ENCODE measurements at places on chromosomes 3 and 15.

DNA sequence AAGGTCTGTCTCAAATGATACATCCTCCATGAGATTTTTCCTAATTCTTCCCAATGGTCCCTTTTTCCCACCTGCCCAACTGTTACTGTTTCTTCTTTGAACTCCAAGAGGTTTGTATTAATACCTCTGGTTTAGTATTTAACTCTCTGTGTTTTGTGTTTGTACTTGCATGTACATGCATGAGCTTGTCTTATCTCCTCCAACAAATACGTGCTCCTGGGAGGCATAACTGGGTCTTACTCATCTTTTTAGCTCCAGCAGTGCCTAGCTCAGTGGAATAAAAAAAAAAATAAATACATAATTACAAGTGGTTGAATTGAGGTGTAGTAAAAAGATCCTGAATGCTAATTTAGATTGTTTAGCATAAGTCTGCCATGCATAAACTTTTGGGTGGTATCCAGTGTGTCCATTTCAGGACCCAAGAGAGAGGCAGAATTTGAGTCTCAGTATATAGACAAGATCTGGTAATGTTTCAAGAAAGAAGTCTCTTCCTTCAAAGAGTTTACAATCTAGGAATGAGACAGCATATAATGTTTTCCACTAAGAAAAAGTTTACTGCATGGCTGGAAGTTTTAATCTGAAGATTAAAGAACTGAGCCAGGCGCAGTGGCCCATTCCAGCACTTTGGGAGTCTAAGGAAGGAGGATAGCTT is 1.7 kb upstream of the LYSMD2 start:
- DNase-seq: no peak

GRCh38 chr3:105582015-105582414 is 215.3 kb downstream of the ALCAM start:
- no peak for DNase-seq

GRCh38 chr3:71653414-71653807 is 69.9 kb upstream of the FOXP1 start:
- no peak for DNase-seq

- no peak for DNase-seq
Observed at GRCh38 chr3:12180631-12181030, 21.9 kb upstream of the TIMP4 start.

Data from left lung (tissue), 14 donors.